HL-60 (cell line): ENCODE measurements at places on chromosomes 4 and X.

DNA sequence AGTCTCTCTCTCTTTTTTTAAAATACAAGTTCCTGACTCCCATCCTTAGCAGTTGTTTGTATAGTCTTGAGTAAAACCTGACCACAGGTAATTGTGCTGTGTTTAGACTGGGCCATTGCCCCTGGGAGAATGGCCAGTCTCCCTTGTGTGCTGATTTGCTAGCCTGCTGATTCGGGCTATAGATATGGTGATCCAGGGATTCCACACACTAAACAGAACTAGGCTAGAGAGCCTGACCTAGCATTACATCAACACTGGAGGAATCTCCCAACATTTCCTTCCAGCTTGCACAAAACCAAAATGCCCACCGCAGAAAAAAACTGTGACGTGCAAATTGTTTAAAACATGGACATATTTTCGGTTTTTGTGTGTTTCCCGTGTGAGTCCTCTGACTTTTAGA, 5.1 kb downstream of the UPRT start:
- no peak for DNase-seq

DNA sequence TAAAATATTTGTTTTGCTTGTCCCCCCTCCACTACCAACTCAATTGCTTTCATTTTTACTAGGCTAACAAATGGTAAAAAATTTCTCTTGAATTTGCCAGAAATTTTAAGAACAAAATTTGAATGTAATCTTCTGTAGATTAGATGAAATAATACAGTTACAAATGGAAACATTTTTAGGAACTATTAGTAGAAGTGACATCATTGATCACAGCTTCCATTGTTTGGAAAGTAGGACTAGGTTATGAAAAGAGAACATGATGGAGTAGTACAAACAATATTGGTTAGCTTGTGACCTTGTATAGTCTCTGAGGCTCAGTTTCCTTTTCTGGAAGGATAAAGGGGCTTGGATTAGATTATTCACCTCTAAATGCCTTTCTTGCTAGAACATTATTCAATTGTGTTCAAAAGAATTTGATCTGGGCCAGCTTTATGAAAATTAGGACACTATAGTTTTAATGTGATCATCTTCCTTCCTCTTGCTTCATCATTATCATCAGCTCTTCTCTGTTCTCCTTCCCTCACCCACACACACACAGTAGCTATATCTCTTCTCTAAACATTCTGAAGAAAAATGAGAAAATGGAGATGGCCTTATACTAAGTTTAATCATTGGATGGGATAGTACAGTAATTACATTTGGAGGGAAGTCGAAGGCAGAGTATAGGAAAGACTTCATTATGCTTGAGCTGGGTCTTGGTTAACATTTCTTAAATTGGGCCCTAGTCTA, 9.9 kb downstream of the MTMR1 start:
- DNase-seq = no peak

DNA sequence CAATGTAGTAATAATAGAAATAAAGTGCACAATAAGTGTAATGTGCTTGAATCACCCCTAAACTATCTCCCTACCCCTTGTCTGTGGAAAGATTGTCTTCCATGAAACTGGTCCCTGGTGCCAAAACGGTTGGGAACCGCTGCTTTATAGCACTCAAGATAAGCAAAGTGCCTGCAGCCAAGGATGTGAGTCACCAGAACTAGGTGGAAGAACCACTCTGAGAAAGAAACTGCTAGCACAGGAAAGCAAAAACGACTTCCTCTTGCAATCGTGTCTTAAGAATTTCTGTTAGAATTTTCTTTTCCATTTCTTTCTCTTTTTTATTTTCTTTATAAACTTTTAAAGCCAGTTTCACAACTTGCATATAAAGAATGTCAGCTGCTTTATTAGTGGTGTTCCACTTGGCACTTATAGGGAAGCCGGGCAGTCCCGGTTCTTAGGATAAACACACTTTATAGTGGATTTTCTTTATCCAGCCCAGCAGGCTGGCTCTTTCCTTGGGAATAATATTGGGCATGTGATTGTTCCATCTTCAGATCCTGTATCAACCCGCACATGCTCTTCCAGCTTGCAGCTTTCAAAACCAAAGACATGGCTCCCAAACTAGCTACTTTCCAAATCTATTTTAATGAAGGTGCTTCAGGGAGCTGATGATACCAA, 32.3 kb upstream of the CXCL8 start:
- peak; percentile 61 for DNase-seq

DNA sequence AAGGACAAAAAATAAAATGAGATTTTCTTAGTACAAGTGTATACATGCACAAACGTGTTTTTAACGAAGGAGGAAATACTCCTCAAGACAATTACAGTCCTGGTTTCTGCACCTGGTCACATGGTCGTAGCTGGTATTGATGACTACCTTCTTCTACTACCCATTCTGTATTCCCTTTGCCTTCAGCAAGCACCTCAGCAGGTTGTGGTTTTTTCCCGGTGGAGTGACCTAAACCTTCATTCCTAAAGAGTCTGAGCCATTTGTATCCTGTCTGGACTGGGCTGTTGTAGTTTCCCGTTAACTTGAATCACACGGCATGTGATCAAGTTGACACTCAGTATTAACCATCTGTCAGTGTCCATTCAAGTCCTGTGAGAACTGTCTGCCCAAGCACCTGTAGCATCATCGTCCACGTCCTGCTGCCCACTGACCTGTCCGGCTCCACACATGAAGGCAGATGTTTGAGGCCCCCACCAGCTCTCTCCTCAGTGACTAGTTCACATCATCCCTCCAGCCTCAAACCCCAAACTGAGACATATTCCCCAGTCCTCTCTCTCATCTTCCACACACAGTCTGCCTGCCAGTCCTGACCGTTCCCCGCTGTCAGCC, 31.1 kb upstream of the TBC1D14 start:
- no peak for DNase-seq

DNA sequence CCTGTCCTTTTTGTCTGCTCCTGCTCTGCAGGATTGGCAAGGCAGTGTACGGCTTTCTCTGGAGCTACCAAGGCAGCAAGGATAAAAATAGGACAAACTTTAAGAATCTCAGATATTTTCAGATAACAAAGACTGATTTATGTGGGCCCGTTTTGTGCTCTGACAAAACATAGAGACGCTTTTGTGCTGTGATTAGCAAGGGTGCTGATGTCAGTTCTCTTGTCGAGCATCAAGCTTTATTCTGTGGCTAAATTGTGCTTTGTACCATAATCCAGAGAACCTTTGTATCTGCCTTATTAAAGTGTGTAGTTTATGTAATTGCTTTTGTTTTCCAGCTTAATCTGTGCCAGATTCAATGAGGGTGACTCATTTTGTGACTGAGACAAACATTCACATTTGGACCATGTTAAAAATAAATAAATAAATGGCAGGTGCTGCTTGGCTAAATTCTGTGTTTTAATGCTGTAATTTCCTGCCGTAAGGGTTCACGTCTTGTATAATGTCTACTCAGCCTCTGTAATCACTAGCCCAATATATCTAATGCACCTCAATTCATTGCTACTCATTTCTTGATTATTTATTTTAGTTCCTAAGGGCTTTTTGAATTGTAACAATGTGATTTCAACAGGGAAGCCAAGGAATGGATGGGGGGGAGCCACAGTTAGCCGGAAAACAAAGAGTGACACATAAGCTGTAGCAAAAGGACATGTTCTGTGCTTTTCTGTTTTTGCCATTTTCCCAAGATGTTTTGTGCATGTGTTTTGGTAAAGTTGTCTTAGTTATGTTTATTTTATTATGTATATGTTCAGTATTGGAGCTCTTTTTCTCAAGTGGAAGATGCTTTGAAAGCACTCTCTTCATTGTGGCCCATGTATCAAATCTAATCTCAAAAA, 75.1 kb downstream of the GAB1 start:
- DNase-seq = no peak

GRCh38 chr4:40425799-40426574, 90.9 kb downstream of the CHRNA9 start:
- no peak for DNase-seq

GRCh38 chr4:117784266-117784665, 250.0 kb upstream of the NDST3 start:
- DNase-seq = no peak

DNA sequence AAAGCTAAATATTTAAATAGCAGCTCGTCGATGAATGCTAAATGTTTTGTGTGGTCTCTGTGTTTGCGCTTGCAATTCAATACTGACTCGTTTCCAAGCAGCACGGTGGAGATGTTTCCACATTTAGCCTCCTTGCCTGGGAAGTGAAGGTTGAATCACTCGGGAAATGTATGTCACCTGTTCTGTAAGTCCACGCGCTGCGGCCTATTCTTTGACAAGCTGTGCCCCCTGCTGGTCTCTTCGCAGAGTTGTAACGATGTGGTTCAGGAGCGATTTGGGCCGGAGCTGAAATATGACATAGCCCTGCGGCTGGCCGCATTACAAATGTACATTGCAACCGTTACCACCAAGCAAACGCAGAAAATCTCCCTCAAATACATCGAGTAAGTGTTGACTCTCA, 89.6 kb upstream of the PRPS2 start:
- peak; percentile 51 for DNase-seq

DNA sequence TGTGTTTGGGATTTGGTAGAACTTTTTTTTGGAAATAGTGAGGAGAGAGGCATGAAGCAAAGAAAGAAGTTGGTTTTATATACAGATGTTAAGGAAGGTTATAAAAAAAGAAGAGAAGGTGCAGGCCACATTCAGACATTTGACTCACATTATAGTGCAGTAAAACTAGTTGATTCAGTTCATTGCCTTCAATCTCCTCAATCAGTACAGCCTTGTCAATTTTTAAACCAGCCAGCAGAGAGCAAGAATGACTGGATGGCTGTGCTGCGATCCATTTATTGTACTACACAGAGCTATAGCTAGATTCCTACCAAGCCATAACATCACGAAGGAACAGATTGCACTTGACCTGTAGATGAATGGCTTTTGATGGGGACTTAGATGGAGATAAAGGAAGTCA, 79.7 kb upstream of the LSM6 start:
- no peak for DNase-seq

GRCh38 chr4:41327770-41328169, 71.0 kb downstream of the UCHL1 start:
- DNase-seq = no peak

DNA sequence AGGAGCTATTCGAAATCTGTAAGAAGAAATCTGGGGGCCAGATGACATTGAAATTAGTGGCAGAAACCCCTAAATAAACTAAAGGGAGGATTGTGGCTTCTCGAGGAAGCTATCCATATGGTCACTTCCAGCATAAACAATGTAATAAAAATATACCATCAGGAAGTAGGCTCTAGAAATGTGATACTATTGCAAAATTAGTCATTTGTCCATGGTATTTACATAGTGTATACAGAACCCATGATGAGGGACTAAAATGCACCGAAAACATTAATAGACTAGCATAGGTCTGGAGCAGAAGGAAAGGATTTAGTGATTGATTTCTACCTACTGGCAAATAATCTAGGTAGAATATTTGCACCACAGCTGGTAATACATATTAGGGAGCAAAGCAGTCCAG, 1344.0 kb downstream of the FSTL5 start:
- no peak for DNase-seq
